ENCODE measurements at places on chromosomes 7 and 10.

- DNase-seq, result no peak
These were observed 116.5 kb downstream of the SPDYE5 start for GRCh38 chr7:75608451-75609122.

DNA sequence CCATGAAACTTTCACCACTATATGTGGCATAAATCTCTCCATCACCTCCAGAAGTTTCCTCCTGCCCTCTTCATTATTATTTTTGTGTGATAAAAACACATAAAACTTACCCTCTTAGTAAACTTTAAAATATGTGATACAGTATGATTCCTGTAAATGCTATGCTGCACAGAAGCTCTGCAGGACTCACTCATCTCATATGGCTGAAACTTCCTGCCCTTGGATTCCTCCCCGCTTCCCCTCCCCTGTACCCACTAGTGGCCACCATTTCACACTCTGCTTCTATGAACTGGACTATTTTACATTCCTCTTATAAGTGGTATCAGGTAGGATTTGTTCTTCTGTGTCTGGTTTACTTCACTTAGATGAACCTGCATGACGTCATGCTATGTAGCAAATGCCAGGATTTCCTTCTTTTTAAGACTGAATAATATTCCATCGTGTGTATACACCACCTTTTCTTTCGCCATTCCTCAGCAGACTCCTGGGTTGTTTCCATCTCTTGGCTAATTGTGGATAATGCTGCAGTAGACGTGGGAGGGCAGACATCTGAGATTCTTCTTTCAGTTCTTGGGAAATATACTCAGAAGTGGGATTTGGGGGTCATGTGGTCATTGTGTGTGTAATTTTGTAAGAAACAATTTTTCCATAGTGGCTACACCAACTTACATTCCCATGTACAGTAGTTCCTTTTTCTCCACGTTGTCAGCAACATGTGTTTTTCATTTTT lies 335.2 kb downstream of the SDK1 start:
- no peak for DNase-seq

DNA sequence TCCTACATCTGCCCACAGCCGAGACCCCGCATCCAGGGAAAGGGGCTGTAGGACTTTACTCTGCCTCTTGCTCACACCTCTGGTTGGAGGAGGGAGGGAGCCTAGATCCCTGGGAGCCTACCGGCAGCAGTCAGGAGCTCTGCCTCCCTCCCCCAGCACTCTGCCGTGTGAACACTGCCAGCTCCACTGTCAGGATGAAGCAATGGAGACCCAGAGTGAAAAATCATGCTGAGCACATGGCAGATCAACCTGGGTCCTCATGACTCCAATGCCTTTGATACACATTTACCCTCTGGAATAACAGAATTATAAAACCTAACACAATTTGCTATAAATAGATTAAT lies 477.7 kb downstream of the TNS3 start:
- DNase-seq, result no peak

GRCh38 chr7:130887957-130888371 lies 154.0 kb upstream of the KLF14 start:
- no peak for DNase-seq

DNA sequence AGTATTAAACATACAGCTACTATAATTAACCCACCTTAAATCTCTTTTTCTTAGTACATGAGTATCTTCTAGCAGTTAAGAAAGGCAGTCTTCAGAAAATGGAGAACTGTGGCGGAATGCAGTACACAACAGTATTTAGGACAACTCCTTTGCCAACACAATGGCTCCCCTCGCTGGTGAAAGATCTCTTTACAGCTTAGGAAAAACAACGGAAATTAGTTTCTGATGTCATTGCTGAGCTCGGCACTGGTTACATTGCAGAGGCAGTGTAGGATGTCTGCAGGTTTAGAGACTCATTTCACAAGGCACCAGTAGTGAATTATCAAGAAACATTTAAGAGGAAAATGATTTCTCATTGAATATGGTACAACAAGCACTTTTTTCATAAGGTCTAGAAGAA lies 43.4 kb downstream of the GLRX3 start:
- DNase-seq, result no peak

DNA sequence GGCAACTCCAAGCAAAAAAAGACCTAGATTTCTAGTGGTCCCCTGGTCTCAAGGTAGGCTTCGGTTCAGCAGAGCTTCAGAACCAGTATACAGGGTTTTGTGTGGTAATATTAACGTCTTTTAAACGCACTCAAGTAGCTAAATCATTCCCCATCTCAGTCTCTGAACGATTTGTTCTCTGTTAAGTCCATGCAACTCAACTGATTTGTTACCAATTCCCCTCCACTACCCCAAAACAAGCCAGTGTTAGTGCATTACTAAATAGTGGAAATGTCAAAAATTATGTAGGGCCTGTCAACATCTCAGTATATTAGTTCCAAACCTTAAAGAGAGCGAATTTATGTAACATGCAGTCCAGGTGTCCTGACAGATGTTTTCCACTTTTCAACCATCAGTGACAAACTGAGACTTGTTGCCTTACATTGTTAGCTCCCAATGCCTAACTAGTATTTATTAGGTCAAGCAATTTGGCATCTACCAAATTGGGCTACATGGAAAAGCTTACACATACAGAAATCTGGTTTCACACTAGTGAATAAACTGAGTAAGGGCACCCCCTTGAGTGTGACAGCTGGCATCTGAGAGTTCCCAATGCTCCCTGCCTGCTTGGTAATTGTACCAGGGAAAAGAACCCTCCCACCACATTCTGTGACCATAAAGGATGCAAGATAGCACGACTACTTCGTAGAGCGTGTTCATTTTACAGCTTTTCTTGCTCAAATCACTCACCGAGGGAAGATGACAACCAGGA lies 12.2 kb downstream of the HNRNPA2B1 start:
- DNase-seq, result no peak

DNA sequence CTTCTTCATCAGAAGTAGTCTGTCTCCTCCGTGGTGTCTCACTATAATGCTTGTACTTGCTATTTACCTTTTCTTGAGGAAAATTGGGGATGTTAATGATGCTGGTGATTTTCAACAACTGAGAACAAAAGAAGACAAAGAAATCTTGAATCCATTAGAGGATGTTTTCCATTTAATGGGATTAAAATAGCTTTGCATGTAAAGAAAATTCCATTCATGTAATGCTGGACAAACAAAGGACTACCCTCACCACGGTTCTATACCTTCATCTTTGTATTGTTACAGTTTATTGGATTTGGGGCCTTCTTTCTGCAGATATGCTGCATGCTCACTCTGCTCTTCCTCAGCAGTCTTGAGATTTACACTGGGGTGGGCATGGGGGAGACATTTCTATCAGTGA lies 128.4 kb downstream of the WNT2 start:
- no peak for DNase-seq

DNA sequence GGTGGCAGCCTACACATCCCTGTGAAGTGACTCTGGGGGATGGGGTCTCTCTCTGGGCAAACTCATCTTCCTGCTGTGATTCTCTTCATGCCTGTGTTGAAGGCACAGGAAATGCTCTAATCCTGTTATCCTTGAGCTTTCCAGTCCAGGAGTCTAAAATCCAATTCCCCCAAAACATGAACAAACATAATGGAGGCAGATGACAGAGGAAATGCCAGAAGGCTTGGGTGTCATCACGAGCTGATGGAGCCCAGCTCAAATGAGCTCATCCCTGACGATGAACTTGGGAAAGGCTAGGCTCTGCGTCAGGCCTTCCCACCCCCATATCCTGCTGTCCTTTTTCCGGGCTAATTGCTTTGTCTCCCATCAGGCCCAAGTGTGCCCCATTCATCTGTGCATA lies 165.9 kb upstream of the PODXL start:
- no peak for DNase-seq

DNA sequence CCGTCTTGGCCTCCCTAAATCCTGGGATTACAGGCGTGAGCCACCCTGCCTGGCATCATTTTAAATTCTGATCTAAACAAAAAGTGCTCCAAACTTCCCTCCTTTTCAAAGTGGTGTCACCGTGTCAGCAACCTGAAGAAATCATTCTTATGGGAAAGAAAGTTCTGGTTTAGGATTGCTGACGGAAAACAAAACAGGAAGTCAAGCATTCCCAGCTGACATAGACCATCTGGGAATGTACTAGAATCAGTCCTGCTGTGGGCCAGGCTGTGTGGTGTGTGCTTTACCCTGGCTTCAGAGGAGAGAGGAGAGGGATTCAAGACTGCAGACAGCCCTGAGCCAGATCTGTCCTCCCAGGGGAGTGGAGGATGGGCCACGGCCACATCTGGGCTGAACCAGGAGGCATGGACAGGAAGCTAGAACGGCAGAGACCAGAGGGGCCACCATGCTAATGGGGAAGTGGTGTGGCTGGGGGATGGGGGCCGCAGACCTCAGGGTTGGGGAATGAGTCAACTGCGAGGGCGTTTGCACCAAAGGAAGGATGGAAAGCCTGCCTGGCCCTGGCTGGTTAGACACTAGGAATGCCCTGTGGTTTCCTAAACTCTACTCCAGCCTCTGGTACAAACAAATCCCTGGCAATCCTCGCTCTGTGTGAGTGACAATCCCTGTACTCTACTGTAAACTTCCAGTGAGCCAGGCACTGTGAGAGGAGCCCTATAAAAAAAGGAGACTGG lies 16.7 kb upstream of the CLIP2 start:
- peak; percentile 48 for DNase-seq

DNA sequence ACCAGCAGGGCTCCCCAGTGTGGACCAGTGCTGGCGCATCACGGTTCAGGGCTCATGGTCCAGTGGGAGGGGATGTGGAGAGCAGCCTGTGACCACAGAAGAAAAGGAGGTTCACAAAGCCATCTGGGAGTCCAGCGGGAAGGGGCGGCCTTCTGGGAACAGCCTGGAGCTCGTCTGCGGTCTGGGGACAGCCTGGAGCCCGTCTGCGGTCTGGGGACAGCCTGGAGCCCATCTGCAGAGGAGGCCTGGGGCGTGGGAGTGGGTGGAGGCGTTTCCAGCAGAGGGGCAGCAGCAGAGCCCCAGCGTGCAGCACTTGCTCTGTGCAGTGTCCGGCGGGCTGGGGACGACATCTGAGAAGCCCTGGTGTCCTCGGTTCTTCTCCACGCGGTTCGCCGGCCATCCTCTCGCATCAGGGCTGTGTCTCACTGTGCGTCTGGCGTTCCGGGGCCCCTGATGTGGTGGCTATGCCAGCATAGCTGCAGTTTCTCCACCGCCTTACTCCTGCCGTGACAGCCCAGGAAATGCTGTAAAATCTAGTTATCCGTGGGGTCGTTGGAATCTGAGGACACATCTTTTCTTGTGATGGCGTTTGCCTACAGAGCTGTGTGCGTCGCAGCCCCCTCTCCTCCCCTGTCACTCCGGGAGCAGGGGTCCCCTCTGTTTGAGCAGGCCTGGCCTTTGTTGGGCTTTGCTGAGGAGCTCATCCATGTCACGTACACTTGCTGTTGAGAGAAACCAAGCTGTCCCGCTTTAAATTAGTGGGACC lies 104.6 kb downstream of the INPP5A start:
- DNase-seq, result no peak

GRCh38 chr7:130986261-130986690 lies 252.3 kb upstream of the KLF14 start:
- DNase-seq, result no peak

- DNase-seq, result no peak
These were observed 86.2 kb downstream of the HECW1 start for GRCh38 chr7:43198599-43199090.

- DNase-seq, result no peak
These were observed 184.0 kb downstream of the GRID1 start for GRCh38 chr10:86182595-86182994.

GRCh38 chr10:106515206-106515790 lies 649.2 kb downstream of the SORCS1 start:
- DNase-seq, result no peak

GRCh38 chr10:26448706-26449435 lies 10.7 kb downstream of the APBB1IP start:
- no peak for DNase-seq

DNA sequence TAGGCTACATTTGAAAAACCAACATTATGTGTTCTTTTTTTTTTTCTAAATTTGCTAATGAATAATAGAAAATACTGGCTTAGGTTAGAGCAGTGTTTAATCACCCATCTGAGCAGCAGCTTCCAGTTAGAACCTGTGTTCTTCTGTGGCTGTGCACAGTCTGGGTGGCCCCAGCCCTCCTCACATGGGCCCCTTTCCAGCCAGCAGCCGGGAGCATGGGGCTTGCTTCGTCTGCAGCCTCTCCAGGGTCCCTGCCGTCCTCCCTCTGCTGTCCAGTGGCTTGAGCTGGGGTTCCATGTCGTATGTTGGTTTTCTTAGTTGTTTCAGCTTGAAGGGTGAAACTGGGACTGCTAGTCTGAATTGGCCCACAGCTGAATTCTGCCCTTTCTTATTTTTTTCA lies 37.3 kb downstream of the BNIP3 start:
- no peak for DNase-seq

DNA sequence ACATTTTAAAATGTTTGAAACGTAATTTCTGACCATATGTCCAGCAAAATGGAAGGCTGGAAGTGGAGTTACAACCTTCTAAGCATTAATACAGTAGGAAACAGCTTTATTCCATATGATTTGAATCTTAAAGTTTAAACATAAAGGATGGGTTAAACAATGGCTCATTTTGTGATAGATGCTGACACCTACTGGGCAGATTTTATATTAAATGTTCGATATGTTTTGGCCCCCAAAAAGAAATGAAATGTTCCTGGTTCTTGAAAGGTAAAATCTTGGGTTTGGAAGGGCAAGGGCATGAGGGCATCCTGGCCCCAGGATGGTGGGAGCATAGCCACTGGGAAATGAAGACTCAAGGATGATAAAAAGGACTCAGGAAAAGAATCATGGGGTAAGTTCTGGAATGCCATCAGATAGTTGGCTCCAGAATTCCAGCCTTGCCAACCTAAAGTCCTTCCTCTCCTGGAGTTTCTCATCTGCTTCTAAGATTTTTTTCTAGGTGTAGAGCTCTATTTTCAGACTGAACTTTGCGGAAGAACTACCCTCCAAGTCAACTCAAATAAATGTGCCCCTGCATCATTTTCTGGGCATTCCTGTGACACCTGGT lies 34.6 kb upstream of the SLC35G1 start:
- DNase-seq, result no peak

GRCh38 chr10:101772017-101772894 lies 3.7 kb downstream of the FGF8 start:
- no peak for DNase-seq

DNA sequence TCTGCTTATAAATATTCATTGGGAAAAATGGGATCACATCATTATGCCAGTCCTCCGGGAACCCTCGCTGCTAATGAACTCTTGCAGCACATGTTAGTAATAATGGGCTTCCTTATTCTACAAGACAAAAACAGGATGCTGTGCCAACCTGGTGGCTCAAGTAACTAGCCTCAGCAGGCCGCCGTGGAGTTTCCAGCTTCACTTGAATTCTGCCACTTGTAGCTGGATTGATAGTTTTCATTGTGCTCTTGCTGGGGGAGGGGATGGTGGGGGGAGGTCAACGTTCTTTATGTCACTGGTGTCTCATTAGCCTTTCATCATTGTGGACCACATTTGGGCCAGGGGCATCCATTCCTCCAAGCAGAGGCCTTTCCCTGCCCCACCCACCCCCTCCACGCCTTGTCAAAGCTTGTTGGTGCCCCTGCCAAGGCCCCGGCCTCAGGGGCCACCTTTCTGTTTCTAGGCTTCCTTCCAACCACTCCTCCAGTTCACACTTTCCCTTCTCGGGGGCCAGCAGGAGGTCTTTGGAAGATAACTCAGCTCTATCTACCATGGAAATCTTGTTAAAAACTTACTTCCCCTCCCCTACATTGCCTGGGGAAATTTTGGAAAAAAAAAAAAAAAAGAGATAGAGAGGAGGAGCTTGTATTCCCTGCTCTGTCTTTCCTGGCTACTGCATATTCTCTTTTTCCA lies 153.9 kb downstream of the BMPER start:
- no peak for DNase-seq
